ENCODE measurements at places on chromosomes 4 and X. TPM values are rescaled to one million over a fixed set of nuclear protein-coding genes. Genes with fewer than 3 reads are reported as not detected.

Gene IL1RAPL2
- not detected for total RNA-seq

DNA sequence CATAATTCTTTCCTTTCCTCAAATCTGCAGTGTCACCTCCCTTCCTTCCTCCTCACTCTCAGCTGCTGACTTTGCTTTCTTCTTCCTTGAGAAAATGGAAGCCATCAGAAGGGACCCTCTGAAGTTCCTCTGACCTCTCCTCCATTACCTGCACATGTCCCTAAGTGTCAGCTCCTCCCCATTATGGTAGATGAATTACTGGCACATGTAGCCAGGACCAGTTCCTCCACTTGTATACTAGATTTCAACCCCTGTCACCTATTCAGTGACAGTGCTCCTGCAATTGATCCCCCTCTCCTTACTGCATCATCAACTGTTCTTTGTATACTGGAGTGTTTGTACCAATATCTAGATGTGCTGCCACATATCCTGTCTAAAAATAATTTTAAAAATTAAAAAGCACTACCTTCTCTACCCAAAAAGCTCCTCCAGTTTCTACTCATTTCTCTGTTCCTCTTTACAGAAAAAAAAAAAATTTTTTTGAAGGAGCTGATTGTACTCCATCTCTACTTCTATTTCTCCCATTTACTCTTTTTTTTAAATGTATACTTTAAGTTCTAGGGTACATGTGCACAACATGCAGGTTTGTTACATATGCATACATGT, 78.6 kb downstream of the CLCN5 start:
- DNase-seq: no peak

Gene FAM47A
- total RNA-seq: not detected

Gene KDR
- 52.9 TPM for total RNA-seq

Gene RHOXF2B
- not detected for total RNA-seq

Gene DNAJB14
- 13.9 TPM for total RNA-seq

DNA sequence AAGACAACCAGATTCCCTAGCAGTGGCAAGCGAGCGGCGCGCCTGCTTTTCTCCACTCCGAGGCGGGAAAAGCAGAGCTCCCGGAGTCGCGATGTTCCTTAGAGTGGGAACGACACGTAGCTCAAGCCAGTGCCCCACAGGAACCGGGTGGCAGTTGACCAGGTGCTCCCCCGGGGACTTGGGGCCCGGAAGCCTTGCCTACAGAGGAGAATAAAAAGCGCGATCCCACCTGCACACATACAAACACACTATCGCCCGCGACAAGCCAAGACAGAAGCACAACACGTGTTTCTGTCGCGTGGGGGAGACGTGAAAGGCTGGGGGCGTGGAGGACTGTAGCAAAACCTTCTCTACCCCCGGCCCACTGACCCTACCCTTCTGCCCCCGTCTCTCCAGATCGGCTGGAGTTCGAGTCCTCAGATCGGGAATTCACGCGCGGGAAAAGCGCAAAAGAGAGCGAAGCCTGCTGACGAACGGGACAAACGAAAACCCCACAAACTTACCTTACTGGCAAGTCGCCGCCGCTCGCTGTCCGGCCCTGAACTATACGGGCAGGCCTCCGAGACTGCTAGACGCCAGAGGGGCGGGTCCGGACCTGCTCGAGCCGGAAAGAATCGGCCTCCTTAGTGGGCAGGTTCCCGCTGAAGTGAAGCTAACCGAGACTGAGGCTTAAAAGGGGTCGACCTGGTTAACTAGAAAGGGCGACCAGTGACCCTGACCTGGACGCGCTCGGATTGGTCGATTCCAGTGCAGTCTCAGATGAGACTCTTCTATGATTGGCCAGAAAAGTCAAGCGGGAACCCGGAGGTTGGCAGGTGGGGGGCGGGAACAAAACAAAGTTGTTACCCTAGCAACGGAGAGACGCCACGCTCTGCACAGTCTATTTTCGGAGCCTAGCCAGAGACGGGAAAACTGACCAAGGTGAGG, at the start of the genes DNAAF6 and NUP62CL:
Gene DNAAF6, plus strand, starts transcription at position 842 of the 927 bp plus-strand sequence. CDS start 6,265 bp downstream, outside the sequence.
Gene NUP62CL, minus strand, starts transcription at position 664 of the 927 bp plus-strand sequence. CDS start 31,287 bp downstream, outside the sequence.
- no peak for DNase-seq

- no peak for DNase-seq
Measured at GRCh38 chr4:159776961-159777360, 674.1 kb downstream of the RAPGEF2 start.

DNA sequence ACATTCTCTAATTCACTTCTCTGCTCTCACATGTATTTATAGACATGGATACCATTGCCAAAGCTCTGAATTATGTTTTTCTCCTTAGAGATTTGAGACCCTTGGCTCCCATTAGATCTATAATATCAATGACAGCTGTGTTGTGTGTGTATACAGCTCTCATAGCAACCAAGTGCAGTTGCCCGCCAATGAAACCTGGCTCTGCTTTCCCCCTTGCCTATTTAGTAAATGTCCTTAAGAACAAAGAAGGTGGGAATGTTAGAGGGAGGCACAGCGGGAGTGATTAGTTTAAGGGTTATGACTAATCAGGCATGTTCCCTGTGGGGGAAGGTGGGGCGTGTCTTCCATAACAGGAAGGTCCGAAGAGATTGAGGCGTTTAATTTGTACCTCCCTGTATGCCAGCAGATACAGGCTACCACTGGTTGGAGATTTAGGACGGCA, 100.5 kb upstream of the TBC1D9 start:
- no peak for DNase-seq

- no peak for DNase-seq
Measured at GRCh38 chr4:47418147-47418546, 45.4 kb downstream of the COMMD8 start.

- DNase-seq: no peak
Measured at GRCh38 chrX:39267176-39267575, 465.9 kb downstream of the MID1IP1 start.

Gene SOX3
- total RNA-seq: not detected

Gene IL21
- not detected for total RNA-seq

DNA sequence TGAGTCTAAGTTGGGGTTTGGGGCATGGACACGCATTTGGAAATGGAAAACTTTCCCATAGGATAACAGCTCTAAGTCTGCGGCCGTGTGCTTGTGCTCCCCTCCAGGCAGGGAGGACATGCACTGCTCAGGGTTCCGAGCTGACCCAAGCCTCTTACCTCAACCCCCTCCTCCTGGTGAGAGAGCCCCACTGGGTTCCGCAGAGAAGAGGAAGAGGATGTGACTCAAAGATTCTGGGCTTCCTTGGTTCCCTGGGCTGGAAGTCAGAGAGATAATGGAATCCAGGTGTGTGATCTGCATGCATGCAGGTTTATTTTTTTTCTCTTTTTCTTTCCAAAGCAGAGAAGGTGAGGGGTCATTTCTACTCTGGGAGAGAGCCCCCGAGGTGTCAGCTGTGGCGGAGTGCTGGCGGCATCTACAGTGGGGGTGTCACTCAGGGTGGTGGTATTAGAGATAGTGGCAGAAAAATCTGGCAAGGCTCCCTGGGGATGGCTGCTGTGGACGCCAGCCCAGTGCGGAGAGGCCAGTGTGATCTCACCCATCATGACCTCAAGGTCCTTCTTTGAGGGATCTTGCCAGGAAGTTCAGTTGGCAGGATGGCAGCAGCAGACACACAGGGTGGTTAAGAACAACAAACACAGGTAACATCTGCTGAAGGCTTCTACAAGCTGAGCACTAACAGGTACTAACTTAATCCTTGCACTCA, 168.7 kb upstream of the HAND2 start:
- no peak for DNase-seq

Gene ASMT
- not detected for total RNA-seq

GRCh38 chr4:25346913-25347312, 30.1 kb upstream of the ANAPC4 start:
- no peak for DNase-seq

DNA sequence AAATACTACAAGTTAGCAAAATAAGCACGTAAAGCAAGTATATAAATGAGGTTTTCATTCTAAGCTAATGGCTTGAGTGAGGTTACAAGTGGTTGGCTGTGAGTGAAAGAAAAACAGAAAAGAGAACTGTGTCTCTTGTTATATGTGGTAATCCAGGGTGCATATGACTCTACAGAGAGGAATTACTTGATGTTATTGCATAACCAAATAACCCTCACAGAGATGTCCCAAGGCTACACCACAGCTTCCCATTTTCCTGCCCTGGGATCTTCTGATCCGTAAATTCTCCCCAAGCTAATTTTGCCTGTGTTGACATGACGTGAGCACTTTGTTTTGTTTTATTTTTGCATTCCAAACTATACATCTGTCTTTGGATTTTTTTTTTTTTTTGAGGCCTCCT, 470.0 kb upstream of the INTU start:
- no peak for DNase-seq

Gene SYTL4
- 4.8 TPM for total RNA-seq

- DNase-seq: no peak
Measured at GRCh38 chr4:52676536-52676935, 17.4 kb upstream of the USP46 start.

DNA sequence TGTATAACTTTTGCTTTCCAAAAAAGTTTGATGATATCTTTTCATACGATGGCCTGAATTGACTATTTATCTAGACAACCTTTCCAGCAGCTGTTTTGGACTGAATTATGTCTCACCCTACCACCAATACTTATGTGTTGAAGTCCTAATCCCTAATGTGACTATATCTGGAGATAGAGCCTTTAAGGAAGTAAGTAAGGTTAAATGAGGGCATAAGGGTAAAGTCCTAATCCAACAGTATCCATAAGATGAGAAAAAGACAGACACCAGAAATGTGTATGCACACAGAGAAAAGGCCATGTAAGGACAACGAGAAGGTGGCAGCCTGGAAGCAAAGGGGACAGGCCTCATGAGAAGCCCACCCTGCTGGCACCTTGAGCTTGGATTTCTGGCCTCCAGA, 86.6 kb upstream of the PPARGC1A start:
- no peak for DNase-seq

Gene FREM3
- total RNA-seq: not detected

- no peak for DNase-seq
Measured at GRCh38 chr4:75180790-75181776, 248.2 kb downstream of the PARM1 start.

- no peak for DNase-seq
Measured at GRCh38 chrX:1507511-1508463, 29.2 kb downstream of the P2RY8 start.

- DNase-seq: peak; percentile 56
Measured at GRCh38 chr4:116358633-116359222, 726.6 kb downstream of the TRAM1L1 start.

GRCh38 chrX:3144651-3145050, 103.4 kb downstream of the ARSF start:
- no peak for DNase-seq

GRCh38 chrX:11367609-11368430, 74.6 kb downstream of the AMELX start:
- no peak for DNase-seq

Gene CYBB
- 4.4 TPM for total RNA-seq

Gene CXXC4
- 4.1 TPM for total RNA-seq

Gene PGAM4
- not detected for total RNA-seq

DNA sequence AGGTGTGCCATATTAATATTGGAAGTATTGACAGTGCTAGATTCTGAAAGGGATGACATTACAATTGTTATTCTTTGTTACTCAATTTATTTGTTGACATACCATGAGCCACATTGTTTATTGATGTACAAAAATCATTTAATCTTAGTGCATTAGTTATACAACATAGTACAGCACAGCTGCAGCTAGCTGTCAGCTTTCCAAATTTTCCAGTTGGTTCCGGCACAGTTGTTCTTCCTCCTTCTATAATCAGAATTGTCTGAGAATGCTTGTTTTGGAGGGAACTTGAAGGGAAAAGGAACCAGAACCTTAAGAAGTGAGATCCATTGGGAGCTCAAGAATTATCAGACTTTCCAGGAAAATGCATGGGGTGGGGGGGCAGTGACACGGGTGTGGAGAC, 281.4 kb downstream of the ZIC3 start:
- DNase-seq: no peak

Gene MAGEB6B
- total RNA-seq: not detected

- DNase-seq: peak; percentile 90
Measured at GRCh38 chr4:139734875-139735380, 69.3 kb downstream of the MGST2 start.

Gene NLGN4X
- total RNA-seq: 4.2 TPM

Gene RIBC1
- 1.1 TPM for total RNA-seq

DNA sequence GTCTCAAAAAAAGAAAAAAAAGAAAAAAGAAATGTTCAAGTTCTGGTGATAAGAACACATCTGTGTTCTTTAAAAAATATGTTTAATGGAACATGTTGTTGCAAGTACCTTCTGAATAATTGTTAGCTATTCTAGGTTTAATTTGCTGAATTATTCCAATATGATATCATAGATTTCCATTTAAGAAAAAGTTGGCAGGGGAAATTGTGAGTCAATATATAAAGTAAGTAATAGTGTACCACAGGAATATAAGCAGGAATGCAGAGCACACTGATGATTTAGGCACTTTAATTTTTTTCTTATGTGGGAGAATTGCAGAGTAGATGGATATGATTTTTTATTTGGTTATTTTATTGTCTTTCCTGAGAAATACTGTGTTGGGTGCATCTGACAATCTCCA, 190.7 kb downstream of the RPA4 start:
- DNase-seq: no peak

Gene CCNB3
- not detected for total RNA-seq

- DNase-seq: no peak
Measured at GRCh38 chr4:18582841-18583240, 561.3 kb upstream of the LCORL start.

GRCh38 chr4:139841464-139842195, 176.0 kb downstream of the MGST2 start:
- DNase-seq: no peak

Gene ZNF141
- 7.6 TPM for total RNA-seq

DNA sequence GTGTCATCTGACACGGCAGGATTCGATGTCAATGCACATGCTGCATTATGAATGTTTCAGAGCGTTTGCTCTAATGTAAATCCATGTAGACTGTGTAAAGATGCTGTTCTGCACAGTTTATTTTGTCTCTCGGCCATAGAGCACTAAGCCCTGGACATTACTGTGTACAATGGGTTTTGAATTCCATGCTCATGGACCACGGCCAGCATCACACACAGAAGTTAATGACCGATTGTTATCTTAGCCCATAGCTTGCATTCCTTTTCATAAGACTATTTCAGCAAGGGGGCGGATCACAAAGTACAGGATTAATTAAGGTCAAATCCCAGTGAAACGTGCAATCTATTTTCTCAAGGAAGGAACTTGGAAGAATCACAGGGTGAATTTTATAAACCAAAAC, 286.1 kb upstream of the TENM3 start:
- no peak for DNase-seq

Gene CT45A3
- total RNA-seq: not detected

- DNase-seq: no peak
Measured at GRCh38 chr4:53706422-53707032, 115.2 kb upstream of the LNX1 start.

Gene TEX13C
- total RNA-seq: not detected

DNA sequence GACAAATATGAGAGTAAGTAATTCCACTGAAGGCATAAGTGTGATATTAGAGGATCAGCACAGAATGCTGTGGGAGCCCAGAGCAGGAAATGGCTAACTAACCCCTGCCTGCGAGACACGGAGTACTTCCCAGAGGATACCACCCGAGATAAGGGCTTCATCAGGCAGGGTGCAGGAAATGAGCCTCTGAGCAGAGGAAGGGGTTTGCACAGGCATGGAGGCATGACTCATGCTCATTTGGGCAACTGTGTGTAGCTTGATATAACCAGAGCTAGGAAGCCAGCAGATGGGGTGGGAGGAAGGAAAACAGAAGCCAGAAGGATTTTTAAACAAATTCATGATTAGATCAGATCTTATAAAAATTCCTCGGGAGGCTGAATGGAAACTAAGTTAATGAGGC, 70.0 kb upstream of the TSPAN5 start:
- DNase-seq: no peak
